H54 (cell line): ENCODE measurements at places on chromosomes 1 and 21.

DNA sequence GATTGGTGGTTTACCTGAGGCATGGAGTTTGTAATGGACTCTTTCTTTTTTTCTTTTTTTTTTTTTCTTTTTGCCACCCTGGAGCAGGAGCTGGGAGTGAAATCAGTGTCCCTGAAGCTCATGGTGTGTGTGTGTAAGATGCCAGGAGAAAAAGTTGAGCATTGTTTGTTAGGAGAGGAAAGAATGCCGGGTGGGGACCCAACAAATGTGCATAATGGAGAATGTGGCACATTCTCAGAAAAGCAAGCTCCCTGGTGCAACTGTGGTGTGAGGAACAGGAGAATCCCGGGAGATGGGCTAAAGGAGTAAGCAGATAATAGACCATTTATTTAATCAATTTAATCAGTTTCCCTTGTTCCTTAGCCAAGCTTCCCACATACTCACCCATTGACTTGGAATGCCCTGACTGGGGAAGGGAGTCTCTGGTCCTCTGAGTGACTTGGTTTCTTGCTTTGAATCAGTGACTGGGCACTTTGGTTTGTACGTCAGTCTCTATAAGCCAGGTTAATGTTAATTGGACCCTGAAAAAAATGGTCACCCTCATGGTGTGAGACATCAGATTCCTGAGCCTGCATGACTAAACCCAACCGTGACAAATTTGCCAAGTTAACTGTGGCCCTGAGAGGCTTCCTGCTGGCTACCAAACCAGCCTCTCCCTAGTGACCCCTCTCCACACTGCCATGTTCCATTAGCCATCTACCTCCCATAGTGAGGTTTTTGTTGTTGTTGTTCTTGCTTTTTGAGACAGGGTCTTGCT is 43.9 kb upstream of the ITPKB start:
- no peak for DNase-seq

GRCh38 chr1:40379785-40380452 is 6.4 kb downstream of the SMAP2 start:
- no peak for DNase-seq

DNA sequence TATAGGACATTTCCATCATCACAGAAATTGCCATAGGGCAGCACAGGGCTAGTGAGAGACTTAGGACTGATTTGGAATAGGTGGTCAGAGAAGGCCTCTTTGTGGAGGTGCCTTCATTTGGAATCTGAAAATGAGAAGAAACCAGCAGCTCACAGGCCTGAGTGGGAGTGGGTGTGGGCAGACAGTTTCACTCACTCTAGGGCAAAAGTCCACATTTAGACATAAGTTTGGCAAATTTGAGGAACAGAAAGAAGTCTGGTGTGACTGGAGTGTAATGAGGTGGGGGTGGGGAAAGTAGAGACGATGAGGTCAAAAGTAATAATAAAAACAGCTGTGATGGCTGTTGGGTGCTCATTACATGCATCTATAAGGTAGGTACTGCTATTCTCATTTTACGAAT is 22.4 kb upstream of the BCAR3 start:
- DNase-seq: no peak

GRCh38 chr1:205709640-205710039 is 29.3 kb upstream of the SLC45A3 start:
- DNase-seq: no peak

- DNase-seq: no peak
These were observed 33.6 kb downstream of the WNT2B start for GRCh38 chr1:112542206-112542973.

DNA sequence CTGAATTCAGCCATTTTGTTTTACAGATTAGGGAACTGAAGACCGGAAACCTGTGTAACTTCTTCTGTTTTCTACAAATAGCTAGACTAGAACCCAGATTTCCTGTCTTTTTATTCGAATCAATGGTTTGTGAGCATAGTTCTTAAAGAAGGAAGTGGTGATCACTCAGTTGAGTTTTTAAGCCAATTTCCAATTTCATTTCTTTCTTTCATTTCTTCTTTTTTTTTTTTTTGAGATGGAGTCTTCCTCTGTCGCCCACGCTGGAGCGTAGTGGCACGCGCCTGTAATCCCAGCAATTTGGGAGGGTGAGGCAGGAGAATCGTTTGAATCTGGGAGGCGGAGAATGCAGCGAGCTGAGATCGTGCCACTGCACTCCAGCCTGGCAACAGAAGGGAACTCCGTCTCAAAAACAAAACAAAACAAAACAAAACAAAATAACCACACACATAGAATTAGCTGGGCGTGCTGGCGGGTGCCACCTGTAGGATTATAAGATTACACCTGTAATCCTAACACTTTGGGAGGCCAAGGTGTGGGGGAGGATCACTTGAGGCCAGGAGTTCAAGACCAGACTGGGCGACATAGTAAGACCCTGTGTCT is 3.0 kb upstream of the MDM4 start:
- no peak for DNase-seq

- no peak for DNase-seq
These were observed 278.8 kb downstream of the AMY1C start for GRCh38 chr1:104028416-104029035.

DNA sequence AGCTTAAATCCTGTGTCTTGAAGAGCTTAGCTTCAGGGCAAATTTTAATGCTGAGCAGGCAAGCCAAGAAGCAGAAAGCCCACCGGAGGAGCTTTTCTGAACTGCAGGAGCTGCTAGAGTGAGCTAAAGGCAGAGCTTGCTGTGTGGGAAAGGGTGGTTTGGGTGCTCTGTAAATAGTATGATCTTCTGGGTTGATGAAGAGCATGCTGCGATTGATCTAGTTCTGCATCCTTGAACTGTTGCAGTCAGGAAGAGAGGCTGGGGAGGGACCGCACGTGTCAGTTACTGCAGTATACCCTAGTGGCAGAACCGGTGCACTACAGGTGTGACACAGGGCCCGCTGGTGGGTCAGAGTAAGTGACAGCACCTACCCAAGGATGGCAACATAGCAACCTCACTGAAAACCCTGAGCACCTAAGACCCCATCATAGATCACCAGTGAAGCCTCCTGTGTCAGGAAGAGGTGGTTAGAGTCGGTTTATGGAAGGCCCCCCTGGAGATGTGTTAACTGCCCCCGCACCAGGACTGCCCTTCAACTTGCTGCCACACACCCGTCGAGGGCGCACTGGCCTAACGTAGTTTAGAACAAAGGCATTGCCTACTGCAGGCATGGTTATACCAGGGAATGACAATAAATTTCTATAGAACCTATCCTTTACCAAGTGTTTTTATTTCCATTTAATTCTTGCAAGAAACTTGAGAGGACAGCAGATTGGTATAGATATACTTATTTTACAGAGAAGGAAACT is 146.0 kb upstream of the KIAA0040 start:
- peak; percentile 21 for DNase-seq

GRCh38 chr21:42456457-42456856 is 39.6 kb downstream of the RSPH1 start:
- DNase-seq: no peak

GRCh38 chr1:237864338-237865244 is 26.1 kb downstream of the ZP4 start:
- peak; percentile 53 for DNase-seq

GRCh38 chr1:208154679-208155642 is 89.2 kb downstream of the PLXNA2 start:
- DNase-seq: no peak

GRCh38 chr1:156740237-156740740 is 599 bp downstream of the MRPL24 start:
- no peak for DNase-seq

GRCh38 chr1:183450093-183450492 is 22.2 kb upstream of the SMG7 start:
- DNase-seq: no peak

GRCh38 chr21:32352526-32352925 is 40.3 kb downstream of the URB1 start:
- DNase-seq: no peak

- DNase-seq: no peak
These were observed 44.1 kb downstream of the CD247 start for GRCh38 chr1:167474191-167474641.

GRCh38 chr1:174134003-174134659 is 25.2 kb upstream of the RABGAP1L start:
- DNase-seq: no peak

DNA sequence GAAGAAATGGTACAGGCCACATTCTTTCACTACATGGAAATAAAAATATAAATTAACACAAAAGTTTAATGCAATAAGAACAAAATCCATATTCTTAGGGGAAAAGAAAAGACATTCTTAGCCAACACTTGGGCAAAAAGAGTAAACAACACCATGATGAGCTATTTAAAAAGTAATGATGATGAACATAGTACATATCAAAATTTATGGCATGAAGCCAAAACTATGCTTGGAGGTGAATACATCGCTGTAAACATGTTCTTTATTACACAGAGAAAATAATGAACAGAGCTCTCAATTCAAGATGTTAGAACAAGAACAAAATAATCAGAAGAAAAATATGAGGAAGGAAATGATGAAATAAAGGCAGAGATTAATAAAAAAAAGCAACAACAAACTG is 158.2 kb downstream of the ZSCAN20 start:
- DNase-seq: no peak

DNA sequence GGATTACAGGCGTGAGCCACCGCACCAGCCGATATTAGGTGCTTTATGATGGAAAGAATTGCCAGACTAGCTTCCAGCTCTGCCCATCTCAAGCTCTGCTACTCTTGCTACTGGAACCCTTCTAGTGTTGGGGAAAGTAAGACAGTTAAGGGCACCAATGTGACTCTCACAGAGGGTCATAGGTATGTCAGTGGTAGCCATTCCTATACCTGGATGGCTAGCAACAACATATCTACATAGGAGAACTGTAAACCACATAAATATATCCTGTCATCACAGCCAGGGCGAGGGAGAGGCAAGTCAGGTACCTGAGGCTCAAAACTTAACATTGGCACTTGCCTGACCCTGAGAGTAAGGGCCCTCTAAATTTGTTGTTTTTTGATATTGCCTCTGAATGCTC is 1.7 kb upstream of the RHOU start:
- no peak for DNase-seq

- no peak for DNase-seq
These were observed 39.6 kb upstream of the GPR52 start for GRCh38 chr1:174408146-174408545.

DNA sequence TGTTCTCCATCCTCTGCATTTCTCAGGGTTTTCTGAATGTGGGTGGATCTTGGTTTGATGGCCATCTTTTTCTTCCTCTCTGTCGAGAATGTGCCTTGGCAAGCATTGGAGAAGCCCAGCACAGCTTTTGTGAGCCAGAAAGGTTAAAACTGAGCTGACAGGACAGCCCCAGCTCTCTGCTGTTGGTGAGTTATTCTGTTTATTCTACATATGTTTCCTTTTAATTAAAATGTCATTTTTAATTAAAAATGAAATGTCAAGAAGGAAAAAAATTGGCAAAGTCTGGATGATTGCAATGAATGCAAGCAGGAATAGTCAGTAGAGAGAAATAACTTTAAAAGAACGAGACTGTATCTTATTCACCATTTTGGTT is 325.8 kb downstream of the PTBP2 start:
- no peak for DNase-seq

DNA sequence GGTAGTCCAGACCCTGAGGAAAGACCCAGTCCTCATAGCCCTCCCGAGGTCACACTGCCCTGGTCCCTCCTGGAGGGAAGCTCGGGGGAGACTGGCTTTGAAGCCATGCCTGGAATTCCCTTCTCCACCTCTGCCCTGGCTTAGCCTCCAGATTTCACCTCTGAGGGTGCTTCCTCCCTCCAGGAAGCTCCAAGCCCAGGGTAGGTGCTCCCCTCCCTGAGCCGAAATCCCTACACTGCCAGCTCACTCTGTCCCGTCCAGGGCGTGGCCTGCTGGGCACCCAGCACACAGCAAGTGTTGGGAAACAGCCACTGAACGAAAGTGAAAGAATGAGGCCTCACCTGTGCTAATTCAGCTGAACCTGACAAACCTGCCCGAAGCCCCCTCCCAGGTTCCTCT is 6.0 kb upstream of the TNFRSF25 start:
- DNase-seq: no peak

DNA sequence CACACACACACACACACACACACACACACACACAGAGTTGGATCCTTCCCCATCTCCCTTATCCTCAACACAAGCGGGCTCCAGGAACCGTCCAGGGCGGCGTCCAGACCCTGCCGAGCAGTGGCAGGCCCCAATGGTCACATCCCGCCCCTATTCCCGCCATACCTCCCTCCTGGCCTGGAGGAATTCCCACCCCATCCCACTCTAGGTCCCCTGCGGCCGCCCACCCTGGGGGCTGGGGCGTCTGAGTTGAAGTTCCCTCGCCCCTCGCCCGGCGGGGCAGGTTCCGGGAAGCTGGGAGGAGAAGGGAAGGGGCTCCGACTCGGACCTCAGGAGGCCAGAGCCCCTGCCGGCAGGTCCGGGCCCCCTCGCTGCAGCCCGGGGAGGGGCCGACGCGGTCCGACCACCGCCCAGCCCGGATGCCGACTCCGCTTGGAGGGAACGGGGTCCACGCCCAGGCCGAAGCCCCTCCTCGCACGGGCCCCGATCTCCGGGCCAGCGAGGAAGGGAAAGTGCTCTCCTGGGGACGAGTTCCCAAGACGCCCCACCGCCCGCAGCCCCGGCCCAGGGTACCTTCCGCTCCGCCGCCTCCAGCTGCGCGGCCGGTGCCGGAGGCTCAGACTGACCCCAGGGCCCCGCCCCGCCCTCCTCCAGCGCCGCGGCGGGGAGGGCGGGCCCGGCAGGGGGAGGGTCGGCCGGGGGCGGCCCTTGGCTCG is at the start of gene RHOC:
Gene RHOC (minus strand): TSS at position 623 of the 716 bp plus-strand sequence. CDS start 3,328 bp downstream, outside the sequence.
- peak; percentile 69 for DNase-seq
